ENCODE measurements at places on chromosomes 2 and 18.

DNA sequence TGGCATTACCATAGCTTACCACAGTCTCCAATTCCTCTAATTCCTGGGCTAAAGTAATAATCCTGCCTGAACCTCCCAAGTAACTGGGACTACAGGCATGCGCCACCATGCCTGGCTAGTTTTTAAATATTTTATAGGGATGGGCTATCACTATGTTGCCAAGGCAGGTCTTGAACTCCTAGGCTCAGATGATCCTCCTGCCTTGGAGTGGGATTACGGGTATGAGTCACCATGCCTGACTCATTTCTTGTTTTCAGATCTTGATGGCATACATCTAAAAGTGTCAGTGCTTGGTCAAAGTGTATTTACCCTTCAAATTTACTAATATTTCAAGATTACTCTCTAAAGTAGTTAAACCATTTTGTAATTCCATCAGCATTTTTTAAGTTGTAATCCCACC, 9.4 kb upstream of the SOCS6 start:
- DNase-seq = no peak

DNA sequence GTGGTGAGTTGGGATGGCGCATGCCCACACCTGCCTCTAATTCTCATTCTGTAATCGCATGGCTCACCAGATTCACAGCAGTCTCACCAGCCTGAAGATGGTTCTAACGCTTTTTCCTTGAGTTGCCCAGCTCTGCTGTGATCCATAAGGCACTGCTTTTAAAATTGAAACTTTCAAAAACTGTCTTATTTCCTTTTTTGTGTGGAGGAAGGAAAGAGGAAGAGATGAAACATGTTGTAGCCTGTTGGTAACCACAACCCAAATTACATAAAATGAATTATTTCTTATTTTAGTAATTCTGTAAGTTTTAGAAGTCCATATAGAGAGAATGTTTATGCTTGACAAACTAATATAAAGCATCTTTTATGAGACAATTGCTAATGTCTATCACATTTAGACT, 165.4 kb downstream of the RBM43 start:
- DNase-seq = no peak

DNA sequence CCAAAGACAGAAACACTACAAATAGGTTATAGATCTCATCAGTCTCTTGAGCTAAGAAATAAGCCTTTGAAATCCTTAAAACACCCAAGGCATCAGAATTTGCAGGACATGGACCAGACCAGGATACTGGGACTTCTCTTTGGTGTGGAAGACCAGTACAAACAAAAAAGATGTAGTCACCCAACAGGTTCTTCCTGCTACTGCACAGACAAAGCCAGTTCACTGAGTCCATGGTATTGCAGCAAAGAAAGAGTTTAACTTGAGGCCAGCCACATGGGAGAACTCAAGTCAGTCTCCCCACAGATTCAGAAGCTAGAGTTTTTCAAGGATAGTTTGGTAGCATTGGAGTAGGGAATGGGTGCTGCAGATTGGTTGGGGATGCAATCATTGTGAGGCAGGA, 169.6 kb upstream of the NDUFV2 start:
- no peak for DNase-seq

DNA sequence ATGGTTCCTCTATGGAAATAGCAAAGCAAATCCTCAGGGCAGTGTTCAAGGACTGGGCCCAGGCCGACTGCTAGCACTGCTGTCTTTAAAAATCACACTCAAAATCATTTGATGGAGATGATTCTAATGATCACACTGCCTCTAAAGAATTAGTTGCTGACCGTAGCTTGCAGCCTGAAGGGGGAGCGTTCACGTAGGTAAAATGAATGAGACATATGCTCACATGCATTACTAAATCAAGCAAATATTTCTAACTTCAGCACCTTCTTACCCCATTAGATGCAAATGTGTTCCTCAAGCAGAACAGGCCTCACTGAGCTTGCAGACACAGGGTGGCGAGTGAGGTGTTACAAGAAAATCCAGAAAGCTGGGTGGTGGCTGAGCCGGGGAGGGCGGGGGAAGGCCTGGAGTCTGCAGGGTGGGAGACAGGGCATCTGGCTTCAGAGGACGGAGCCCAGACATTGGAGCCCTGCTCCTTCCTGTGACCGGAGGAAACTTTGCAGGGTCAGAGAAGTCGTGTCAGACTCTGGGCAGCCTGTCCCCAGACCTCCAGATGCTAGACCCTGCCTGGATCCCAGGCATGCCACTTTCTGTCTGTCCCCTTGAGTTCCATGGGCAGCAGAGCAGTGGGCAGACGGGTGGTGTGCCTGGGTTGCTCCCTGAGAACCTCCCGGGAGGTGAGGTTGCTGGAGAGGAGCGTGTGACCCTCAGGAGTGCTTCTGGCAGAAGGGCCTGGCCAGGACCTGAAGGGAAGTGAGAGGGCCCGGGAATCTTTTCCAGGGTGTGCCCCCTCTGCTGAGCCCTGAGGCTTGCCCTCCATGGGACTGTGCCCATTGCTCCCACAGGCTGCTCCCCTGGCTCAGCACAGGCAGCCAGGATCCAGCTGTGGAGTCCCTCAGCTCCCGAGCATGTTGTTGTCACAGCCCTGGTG, 7.1 kb upstream of the NPPC start:
- DNase-seq = no peak

DNA sequence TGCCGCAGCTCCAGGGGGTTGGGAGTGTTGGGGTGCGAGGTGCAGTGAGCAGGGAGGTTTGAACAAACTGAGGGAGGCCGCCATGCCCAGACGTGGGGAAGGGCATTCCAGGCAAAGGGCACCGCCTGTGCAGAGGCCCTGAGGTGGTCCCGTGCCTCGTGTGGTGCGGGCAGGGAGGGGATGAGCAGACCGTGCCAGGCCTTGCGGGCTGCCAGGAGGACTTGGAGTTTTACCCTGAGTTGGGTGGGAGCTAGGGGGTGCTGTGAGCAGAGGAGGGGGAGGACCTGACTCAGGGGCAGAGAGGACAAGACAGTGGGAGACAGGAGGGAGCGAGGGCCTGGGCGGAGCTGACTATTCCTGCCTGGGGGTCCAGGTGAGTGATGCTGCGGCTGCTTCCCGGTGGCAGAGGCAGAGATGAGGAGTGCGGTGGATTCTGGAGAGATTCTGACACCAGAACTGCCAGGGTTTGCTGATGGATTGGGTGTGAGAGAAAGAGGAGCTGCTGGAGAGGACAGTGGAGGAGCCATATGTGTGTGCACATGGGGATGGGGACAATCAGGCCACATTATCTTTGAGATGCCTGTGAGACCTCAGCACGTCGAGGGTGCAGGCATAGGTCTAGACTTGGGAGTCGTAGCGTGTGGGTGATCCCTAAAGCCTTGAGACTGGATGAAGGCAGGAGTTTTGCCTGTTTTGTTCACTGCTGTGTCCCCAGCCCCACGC, 23.4 kb downstream of the ZAP70 start:
- DNase-seq = no peak

GRCh38 chr18:26909599-26910290, 44.2 kb upstream of the AQP4 start:
- no peak for DNase-seq

DNA sequence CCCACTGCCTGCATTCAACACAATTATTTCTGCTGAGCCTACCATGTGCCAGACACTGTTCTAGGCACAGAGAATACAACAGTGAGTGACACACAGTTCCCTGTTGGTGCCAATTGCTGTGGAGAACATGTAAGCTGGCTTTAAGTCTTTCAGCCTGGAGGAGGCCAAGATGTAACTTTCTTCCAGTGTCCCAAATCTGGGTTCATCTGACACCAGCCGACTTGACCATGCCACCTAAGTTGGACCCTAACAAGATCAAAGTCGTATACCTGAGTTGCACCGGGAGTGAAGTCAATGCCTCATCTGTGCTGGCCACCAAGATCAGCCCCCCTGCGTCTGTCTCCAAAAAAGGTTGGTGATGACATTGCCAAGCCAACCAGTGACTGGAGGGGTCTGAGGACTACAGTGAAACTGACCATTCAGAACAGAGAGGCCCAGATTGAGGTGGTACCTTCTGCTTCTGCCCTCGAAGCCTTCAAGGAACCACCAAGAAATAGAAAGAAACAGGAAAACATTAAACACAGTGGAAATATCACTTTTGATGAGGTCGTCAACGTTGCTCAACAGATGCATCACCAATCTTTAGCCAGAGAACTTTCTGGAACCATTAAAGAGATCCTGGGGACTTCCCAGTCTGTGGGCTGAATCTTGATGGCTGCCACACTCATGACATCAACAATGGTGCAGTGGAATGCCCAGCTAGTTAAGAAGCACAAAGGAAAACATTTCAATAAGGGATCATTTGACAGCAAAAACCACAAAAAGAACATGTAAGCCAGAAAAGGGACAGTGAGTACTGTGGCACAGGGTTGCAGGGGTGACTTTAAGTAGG, 6.3 kb downstream of the TRABD2A start:
- DNase-seq = peak; percentile 72

DNA sequence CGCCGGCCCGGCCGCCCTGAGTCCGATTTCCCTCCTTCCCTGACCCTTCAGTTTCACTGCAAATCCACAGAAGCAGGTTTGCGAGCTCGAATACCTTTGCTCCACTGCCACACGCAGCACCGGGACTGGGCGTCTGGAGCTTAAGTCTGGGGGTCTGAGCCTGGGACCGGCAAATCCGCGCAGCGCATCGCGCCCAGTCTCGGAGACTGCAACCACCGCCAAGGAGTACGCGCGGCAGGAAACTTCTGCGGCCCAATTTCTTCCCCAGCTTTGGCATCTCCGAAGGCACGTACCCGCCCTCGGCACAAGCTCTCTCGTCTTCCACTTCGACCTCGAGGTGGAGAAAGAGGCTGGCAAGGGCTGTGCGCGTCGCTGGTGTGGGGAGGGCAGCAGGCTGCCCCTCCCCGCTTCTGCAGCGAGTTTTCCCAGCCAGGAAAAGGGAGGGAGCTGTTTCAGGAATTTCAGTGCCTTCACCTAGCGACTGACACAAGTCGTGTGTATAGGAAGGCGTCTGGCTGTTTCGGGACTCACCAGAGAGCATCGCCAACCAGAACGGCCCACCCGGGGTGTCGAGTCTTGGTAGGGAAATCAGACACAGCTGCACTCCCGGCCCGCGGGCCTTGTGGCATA, 4.6 kb downstream of the SIX2 start:
- DNase-seq = no peak

GRCh38 chr2:74093426-74093825, 54.3 kb downstream of the BOLA3 start:
- no peak for DNase-seq

- DNase-seq = no peak
Measured at GRCh38 chr2:223467196-223467595, 135.0 kb downstream of the SCG2 start.

GRCh38 chr2:234304950-234305349, 191.9 kb downstream of the ARL4C start:
- DNase-seq = peak; percentile 44

- no peak for DNase-seq
Measured at GRCh38 chr2:26463244-26464192, 14.4 kb downstream of the OTOF start.

DNA sequence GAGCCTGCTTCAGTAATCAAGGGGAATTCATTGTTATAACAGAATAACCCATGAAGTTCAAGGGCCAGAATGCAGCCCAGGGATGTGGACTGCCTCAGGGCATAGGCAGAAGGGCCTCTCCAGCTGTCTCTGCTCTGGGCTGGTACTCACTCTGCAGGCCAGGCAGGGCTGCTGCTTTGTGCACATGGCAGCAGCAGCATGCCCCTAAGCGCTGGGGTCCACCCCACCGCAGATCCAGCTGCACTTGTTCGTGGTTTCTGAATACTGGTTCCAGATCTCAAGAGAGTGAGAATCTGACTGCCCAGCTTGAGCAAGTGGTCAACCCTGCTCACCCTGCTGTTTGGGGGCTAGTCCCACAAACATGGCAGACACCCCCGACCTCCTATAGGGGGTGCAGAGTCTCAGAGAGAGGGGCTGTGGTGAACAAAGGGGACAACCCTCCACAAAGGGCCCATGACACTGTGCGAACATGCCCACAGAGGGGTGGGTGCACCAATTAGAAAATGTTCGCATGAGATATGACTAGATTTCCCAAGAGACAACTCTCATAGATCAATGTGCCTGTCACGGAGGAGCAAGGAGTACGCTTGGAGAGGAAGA, 87.3 kb downstream of the ACTR3 start:
- no peak for DNase-seq

Data from AG10803 (cell line).